ENCODE measurements at places on chromosomes 7 and 10. TPM values are rescaled to one million over a fixed set of nuclear protein-coding genes. Genes with fewer than 3 reads are reported as not detected.

- H3K4me1 ChIP-seq = no peaks in the 10 kb centered on the region
- H3K27me3 ChIP-seq = no peaks in the 10 kb centered on the region
These were observed 17.0 kb downstream of the ASL start for GRCh38 chr7:66092654-66093053.

Gene COL26A1
- total RNA-seq = not detected

Gene COL17A1
- total RNA-seq = not detected

Gene TMEM236
- 0.11 TPM for total RNA-seq

- peaks cover 53% of the 10 kb centered on the region for H3K27me3 ChIP-seq
- H3K27ac ChIP-seq = no peak overlapping the region
- peaks cover 22% of the 10 kb centered on the region for H3K4me1 ChIP-seq
- H3K36me3 ChIP-seq = peaks cover 4% of the 10 kb centered on the region
These were observed 3.3 kb downstream of the SKAP2 start for GRCh38 chr7:26861050-26861449.

DNA sequence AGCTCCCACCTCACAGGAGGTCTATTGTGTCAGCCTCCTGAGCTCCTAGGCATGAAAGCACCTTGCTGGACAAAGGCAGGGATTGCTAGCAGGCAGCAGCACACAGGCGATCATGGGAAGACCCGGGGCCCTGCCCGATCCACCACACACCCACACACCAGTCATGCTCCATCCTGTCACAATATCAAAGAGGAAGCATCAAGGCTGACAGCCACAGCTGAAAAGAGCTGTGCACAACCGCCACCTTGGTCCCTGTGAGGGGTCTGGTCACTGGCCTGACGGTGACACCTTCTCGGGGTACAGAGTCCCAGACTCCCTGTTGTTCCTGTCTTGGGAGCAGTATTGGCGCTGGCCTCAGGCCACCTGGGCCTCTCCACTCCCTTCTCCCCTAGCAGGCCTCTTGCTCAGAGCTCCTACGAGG, 89.7 kb upstream of the RET start:
- H3K36me3 ChIP-seq = no peaks in the 10 kb centered on the region
- peaks cover 17% of the 10 kb centered on the region for H3K4me1 ChIP-seq
- no peak overlapping the region for H3K4me3 ChIP-seq
- H3K27me3 ChIP-seq = no peaks in the 10 kb centered on the region
- peak; percentile 19 for DNase-seq

- peaks cover 18% of the 10 kb centered on the region for H3K4me1 ChIP-seq
- DNase-seq = peak; percentile 50
- H3K4me3 ChIP-seq = peak overlapping the region; percentile 63
- H3K36me3 ChIP-seq = no peaks in the 10 kb centered on the region
- peaks cover 49% of the 10 kb centered on the region for H3K27me3 ChIP-seq
These were observed 519 bp downstream of the ITGB8 start for GRCh38 chr7:20330928-20331909.

- no peak overlapping the region for H3K4me3 ChIP-seq
- DNase-seq = peak; percentile 51
- H3K27me3 ChIP-seq = no peaks in the 10 kb centered on the region
- H3K36me3 ChIP-seq = peaks cover 11% of the 10 kb centered on the region
These were observed 137.9 kb downstream of the DNAJB6 start for GRCh38 chr7:157474685-157475084.

DNA sequence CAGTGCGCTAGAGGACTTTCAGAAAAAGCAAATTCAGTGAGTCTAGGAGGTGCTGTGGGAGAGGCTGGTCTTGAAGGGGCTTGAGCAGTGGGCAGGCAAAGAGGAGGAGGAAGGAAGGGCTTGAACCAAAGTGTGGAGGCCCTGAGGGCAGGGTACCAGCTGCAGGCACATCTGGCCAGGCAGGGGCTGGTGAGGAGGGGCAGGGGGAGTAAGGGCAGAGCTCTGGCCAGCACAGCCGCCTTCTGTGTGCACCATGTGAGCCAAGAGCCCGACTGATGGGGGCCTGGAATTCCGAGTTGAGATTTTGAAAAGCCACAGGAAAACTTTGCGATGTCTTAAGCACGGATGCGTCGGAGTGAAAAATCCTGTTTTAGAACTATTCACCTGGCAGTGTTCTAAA, 74.5 kb downstream of the PRPF18 start:
- DNase-seq = no peak
- H3K36me3 ChIP-seq = no peaks in the 10 kb centered on the region
- peaks cover 14% of the 10 kb centered on the region for H3K4me1 ChIP-seq

Gene EIF3B
- total RNA-seq = 256 TPM

DNA sequence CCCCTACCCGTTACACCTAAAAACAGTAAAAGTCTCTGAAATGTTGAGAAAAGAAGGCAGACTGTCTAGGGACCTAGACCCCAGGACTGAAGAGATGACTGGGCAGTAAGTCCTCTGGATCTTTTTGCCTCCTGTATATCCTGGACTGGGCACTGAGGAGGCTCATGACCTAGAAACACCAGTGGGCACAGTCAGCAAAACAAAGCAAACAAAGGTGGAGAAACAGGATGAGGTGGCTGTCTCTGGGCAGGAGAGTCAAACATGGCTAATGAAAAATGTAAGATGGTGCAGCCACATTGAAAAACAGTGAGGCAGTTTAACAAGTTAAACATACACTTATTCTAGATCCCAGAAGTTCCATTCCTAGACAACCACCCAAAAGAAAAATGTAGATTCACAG, 45.9 kb downstream of the AKR1C4 start:
- no peak overlapping the region for H3K4me3 ChIP-seq
- H3K4me1 ChIP-seq = no peaks in the 10 kb centered on the region
- no peak overlapping the region for H3K27ac ChIP-seq
- no peak for DNase-seq

Gene CYP26A1
- not detected for total RNA-seq

Gene FBXL15
- 14.1 TPM for total RNA-seq

- no peaks in the 10 kb centered on the region for H3K27me3 ChIP-seq
- DNase-seq = no peak
- H3K36me3 ChIP-seq = no peaks in the 10 kb centered on the region
- H3K27ac ChIP-seq = no peak overlapping the region
These were observed 543.0 kb upstream of the FZD8 start for GRCh38 chr10:36185097-36185496.

DNA sequence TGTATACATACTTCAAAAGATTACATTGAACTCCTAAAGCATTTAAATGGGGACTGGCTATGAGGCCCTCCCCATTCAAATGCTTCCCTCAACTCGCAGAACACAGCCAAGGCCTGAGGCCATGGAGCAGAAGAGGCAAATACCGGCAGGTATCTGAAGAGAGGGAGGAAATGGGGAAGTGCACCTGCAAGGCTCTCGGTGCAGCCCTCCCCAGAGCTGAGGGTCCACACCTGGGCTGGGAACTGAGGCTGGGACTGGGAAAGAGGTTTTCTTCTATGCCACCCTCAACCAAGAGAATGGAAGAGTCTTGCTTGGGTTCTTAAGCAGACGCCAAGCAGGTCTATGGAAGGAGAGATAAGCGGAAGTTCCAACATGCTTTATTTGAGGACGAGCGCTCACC, 13.0 kb upstream of the CYREN start:
- H3K27me3 ChIP-seq = no peaks in the 10 kb centered on the region
- H3K4me1 ChIP-seq = peaks cover 2% of the 10 kb centered on the region
- H3K36me3 ChIP-seq = peaks cover 61% of the 10 kb centered on the region

GRCh38 chr10:77603534-77603927, 34.1 kb downstream of the KCNMA1 start:
- H3K36me3 ChIP-seq = no peaks in the 10 kb centered on the region
- H3K27me3 ChIP-seq = no peaks in the 10 kb centered on the region
- no peak overlapping the region for H3K27ac ChIP-seq
- H3K4me1 ChIP-seq = peaks cover 15% of the 10 kb centered on the region

Gene PAX4
- not detected for total RNA-seq

DNA sequence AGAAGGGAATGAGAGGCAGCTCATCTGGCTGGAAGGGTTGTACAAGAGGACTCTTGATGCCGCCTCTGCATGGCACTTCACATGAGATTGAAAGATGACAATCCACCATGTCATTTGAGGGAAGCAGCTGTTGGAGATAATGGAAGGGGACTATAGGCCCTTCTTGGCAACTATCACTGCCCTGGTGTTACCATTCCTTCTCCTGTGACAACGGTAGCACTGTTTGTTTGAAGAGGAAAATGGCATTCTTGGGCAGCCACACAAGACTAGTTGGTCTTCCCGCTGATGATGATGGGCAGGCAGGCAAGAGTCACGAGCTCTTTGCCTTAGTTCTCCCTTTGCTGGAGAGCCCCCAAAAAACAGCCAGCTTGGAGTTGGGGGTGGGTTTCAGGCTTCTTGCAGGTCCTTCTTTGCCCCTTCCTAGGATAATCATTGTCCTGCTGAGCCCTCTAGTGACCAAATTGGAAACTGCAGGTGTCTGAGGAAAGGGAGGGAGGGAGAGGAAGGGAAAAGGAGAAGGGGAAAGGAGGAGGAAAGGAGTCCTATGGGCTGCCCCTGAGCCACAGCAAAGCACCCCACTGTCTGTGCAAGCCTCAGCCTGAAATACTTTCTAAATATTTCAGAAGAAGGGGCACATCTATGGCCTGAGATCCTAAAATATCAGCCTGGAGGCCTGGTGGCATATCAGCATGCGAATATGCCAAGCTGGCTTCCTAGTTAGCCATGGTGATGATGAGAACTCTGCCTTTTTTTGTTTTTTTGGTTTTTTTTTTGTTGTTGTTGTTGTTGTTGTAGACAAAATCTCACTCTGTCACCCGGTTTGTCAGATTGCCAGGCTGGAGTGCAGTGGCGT, 165.6 kb upstream of the KMT2E start:
- H3K4me3 ChIP-seq = no peak overlapping the region
- H3K27ac ChIP-seq = no peak overlapping the region
- peak; percentile 64 for DNase-seq
- H3K4me1 ChIP-seq = no peaks in the 10 kb centered on the region
- H3K27me3 ChIP-seq = peaks cover 15% of the 10 kb centered on the region

Gene SUPV3L1
- 42.7 TPM for total RNA-seq

Gene EPO
- total RNA-seq = not detected

Gene CLDN4
- total RNA-seq = 0.20 TPM

DNA sequence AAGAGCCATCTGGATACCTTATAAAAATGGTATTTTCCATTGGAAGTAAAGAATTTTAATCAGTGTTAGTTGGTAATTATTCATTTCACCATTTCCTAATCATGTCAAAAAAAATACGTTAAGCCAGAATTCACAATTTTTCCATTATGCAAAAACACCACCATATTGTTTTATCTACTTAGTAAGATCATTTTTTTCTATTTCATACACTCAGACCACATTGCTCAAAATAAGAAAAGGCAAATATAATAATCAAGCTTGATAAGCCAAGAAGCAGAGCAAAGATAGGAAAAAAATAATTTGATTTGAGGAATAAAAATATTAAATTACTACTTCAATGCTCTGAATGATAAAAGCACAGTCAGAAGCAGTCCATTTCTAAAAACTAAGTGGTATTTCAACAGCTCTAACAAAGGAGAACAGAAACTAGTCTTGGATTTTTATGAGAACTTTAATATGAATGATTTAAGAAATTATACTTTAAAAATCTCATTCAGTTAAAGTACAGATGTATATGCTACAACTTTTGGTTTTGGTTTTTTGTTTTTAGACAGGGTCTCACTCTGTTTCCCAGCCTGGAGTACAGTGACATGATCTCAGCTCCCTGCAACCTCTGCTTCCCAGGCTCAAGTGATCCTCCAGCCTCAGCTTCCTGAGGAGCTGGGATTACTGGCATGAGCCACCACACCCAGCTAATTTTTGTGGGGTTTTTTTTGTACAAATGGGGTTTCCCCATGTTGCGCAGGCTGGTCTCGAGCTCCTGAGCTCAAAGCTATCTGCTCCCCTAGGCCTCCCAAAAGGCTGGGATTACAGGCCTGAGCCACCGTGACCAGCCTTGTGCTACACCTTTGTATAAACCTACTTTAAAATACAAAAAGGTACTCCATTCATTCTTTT, 46.6 kb downstream of the LRRN3 start:
- H3K27ac ChIP-seq = peak overlapping the region; percentile 96
- DNase-seq = peak; percentile 61
- peaks cover 44% of the 10 kb centered on the region for H3K4me1 ChIP-seq
- H3K4me3 ChIP-seq = peak overlapping the region; percentile 54
- no peaks in the 10 kb centered on the region for H3K36me3 ChIP-seq
- no peaks in the 10 kb centered on the region for H3K27me3 ChIP-seq

GRCh38 chr7:38550836-38551235, 80.3 kb downstream of the AMPH start:
- no peaks in the 10 kb centered on the region for H3K36me3 ChIP-seq
- DNase-seq = no peak
- no peak overlapping the region for H3K27ac ChIP-seq
- H3K4me3 ChIP-seq = no peak overlapping the region
- peaks cover 14% of the 10 kb centered on the region for H3K27me3 ChIP-seq

DNA sequence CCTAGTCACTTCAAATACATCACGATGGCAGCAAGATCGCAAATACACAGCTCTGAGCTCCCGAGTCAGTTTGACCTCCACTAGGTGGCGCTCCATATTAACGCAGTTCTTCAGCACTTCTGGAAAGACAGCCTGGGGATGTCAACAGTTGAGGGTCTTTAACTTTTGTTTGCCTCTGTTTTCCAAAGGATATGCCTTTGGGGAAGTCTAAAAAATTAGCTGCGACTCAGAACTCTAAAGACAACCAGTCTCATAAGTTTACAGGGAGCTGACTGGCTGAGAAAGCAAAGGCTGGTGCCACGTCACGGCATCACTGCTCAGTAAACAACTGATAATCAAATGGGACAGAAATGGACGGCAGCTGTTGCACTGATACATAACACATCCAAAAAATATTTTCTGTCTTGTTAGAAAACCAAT, 458.8 kb downstream of the SORCS1 start:
- peak; percentile 51 for DNase-seq
- H3K4me1 ChIP-seq = no peaks in the 10 kb centered on the region
- no peak overlapping the region for H3K4me3 ChIP-seq
- H3K36me3 ChIP-seq = no peaks in the 10 kb centered on the region
- H3K27ac ChIP-seq = no peak overlapping the region

- no peak overlapping the region for H3K27ac ChIP-seq
- DNase-seq = no peak
- peaks cover 1% of the 10 kb centered on the region for H3K36me3 ChIP-seq
- no peaks in the 10 kb centered on the region for H3K4me1 ChIP-seq
These were observed 45.0 kb downstream of the DNMBP start for GRCh38 chr10:99964791-99965190.

- H3K27me3 ChIP-seq = peaks cover 12% of the 10 kb centered on the region
- DNase-seq = no peak
- H3K4me1 ChIP-seq = no peaks in the 10 kb centered on the region
- no peak overlapping the region for H3K27ac ChIP-seq
These were observed 35.8 kb downstream of the CAMK2B start for GRCh38 chr7:44289341-44290251.

DNA sequence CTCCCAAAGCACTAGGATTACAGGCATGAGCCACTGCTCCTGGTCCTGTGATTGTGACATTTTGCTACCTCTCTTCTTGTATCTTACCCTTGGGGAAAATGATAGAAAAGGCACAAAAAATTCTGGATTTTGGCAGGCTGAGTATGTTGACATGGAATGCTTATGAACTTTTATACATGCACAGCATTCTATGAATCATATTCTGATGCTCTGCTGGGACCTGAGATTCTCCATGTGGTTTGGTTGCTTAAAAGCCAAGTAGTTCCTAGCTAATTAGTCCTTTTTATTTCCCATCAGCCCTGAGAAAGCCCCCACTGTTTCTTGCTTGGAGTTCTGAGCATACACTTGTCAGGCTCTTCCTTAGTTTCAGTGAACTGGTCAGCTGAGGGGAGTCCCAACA, 8.3 kb upstream of the KAZALD1 start:
- DNase-seq = no peak
- H3K27me3 ChIP-seq = peaks cover 26% of the 10 kb centered on the region
- peaks cover 3% of the 10 kb centered on the region for H3K36me3 ChIP-seq
- peaks cover 6% of the 10 kb centered on the region for H3K4me1 ChIP-seq
- H3K27ac ChIP-seq = no peak overlapping the region

- no peak overlapping the region for H3K4me3 ChIP-seq
- peaks cover 2% of the 10 kb centered on the region for H3K36me3 ChIP-seq
- H3K4me1 ChIP-seq = no peaks in the 10 kb centered on the region
- no peak for DNase-seq
These were observed 54.1 kb upstream of the AKR1C1 start for GRCh38 chr10:4909118-4909517.

Gene AS3MT
- 1.4 TPM for total RNA-seq

Data from activated CD8-positive, alpha-beta T cell treated with anti-CD3 and anti-CD28 coated beads for 36 hours (primary cell).